ENCODE measurements at places on chromosomes 3 and 15.

DNA sequence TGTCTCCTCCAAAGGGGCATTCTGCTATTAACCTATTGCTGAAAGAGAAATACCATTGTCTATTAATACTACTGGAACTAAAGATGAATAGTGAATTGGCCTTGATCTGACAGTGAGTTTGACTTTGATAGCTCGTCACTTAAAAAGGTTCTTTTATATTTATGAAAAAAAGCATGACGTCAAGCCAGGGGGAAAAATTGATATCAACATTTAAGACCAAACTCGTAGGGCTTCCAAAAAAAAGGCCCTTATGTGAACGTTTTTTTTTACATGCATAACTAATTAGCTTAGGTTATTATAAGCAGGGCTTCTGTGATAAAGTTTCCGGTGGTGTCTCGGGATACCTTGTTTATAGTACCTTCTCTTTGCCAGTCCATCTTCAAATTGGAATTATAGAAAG lies 63.3 kb upstream of the SAMMSON start:
- DNase-seq = no peak

GRCh38 chr3:179398574-179399231 lies 51.2 kb downstream of the MFN1 start:
- DNase-seq = no peak

DNA sequence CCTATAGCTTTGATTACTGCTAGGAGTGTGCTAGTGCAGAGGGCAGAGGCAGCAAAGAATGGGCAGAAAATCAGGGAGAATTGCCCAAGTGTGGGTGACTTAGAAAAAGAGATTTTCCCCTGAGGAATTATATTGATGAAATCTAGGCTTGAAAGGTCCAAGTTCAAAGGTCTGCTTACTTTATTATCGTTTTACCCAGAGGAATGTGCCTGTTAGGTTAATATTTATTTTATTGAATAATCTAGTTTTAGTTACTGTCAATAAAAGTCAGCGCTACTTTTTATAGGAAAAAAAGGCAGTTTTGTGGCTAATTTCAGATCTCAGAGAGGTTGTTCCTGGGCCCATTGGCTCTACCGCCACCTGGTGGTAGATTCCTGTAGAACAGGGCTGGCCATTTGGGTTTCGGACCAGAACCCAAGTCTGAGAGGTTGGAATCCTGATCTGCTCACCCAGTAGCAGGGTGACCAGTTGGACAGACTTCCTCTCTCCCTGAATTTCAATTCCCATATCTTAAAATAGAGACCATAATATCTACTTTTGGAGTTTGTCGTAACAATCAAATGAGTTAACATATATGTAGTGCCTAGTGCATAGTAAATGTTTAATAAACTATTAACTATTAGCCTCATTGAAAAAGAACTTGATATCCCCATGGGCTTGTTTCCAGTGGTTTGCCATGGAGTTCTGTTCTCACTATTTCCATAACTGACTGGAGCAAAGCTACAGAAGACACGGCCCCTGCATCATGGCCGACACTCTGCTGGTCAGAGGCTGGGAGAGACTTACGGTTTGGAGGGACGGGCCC lies 62.7 kb upstream of the ZNF148 start:
- DNase-seq = peak; percentile 51

- DNase-seq = no peak
Measured at GRCh38 chr3:23668430-23668904, 137.3 kb upstream of the UBE2E1 start.

DNA sequence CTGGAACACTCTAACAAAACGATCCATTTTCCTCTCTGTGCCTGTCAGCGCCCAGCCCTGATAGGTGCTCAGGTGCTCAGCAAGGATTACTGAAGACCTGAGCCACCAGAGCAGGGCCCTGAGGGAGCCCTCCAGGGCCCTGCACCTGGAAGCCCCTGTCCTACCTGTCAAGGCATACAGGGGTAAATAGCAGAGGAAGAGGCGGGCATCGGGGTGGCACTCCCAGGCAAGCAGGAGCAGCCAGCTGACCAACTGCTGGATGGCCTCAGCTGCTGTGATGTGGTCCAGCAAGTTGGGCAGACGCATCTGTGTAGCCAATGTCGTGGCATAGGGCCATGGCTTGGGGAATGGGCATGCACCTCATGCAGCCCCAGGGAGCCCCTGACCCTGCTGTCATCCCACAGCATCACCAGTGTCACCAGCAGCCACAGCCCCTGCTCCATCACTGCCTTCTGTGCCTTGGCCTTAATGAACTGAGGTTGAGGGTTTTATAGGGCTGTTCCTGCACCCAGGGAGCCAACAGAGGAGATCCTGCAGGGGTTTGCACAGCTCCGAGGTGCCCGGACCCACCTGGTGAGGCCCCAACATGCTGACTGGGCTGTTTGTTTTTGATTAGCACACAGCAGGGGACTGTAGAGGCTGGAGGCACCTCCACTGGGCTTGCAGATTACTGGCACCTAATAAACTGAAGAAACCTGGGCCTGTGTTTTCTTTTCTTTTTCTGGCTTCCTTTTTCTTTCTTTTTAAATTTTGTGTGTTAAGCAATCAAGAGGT lies 7.9 kb upstream of the WDR6 start:
- DNase-seq = no peak

DNA sequence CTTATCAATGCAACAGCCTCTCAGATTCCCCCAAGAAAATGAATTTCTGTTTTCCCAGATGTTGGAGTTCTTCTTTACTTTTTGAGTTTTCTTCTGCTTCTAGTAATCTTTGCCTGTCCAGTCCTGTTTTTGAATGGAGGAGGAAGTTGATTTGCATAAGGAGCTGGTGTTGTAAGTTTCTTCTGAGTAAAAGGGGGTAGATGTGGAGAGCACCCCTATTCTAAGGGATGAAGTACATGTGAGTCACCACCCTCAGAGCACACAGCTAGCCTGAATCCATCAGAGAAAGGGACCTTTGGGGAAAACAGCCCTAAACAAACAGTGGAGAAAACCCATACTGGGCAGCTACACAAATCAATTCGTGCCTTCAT lies 34.5 kb downstream of the ACAA1 start:
- DNase-seq = no peak

DNA sequence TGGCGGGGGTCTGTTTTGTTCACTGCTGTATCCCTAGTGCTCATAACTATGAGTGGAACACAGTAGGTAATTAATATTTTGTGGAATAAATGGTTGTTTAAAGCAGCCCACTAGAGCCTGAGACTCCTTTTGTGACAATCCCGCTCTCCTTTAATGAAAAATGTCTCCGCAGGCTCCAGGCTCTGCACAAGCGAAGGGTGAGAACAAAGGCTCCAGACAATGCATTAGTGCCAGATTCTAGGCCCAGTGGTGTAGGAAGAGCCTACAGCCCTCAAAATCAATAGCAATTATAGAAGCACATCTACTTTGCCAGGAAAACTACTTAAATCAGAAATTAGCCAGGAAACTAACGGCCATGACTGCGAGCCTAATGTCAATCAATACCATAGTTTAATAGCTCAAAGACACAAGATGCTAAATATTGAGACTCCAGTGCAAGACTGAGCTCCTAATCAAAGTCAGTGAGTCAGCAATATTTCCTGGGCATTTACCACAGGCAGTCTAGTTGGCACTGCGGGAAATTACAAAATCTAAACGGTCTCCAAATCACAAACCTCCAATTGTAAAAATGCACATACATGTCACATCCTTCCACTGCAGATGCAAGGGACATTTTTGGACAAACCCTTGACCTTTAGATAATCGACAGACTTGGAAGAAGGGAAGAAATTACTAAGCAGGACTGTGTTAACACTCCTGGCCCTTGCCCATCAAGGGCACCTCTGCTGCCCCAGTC lies 2.3 kb downstream of the ANXA2 start:
- no peak for DNase-seq

DNA sequence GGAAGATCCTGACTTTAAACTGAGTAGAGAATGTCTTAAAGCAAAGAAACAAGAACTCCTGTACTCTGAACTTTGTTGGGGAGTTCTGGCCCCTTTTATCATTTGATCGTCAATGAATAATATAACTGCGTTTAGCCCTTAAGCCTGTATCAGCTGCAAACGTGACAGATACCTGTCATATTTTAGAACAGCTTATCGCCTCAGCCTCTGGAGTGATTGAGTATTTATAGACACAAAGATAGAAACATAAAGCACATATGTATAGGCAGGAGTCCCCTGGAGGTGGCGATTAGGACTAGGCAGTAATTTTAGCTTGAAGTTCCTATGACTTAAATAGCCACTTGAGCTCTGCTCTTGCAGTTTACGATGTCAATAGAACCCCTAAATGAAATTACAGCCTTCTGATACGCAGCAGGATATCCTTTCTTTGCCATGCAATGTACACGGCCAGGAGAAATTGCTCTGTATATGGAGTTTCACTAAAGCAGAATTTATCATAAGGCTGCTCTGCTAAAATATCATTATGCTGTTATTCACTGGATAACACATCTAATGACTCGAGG lies 321.8 kb downstream of the TIGIT start:
- DNase-seq = no peak

GRCh38 chr3:139772539-139773500 lies 95.0 kb upstream of the NMNAT3 start:
- DNase-seq = no peak

DNA sequence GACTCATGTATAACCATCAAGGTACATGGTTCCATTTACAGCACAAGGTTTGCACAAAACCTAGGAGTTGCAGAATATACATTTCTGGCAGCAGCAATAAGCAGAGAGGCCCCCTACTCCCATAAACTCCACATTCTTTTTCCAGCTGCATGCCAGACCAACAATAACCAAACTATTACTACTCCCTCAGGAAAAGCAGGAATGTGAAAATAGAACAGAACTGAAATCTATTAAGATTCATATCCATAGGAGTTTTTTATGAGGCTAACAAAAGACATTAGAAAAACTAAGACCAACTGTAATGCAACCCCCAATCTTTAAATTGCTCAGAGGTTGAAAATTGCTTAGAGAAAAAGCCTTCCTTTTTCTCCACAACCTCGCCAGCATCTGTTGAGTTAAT lies 27.6 kb upstream of the TOP2B start:
- DNase-seq = no peak

GRCh38 chr15:71301958-71302621 lies 186.8 kb downstream of the THSD4 start:
- DNase-seq = no peak

DNA sequence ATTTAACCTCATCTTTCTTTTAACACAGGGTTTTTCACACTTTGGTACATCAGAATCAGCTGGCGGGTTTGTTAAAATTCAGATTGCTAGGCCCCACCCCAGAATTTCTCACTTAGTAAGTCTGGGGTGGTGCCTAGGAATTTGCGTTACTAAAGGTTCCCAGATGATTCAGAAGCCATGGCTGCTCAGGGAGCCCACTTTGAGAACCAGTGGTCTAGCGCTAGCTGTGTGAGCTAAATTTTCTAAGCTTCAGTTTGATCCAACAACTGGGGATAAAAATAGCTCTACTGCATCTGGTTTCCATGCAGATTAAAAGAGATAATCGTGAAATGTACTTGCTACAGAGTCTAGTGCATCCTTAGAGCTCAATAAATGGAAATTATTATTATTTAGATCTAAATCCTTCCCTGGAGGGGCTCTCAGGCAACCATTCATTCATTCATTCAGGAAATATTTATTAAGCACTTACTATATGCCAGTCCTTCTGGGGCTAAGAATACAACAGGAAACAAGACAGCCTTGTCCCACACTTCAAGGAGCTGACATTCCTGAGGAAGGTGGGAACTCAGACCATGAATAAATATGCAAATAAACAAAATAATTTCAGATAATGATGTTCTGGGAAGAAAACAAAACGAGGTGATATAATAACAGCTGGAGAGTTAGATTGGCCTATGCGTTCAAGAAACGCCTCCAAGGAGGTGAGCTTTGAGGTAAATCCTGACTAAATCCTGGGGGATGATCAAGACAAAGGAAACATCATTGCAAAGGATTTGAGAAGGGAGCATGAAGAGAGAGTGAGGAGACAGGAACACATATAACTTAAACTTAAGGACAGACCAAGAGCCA lies 3.9 kb upstream of the CIDEC start:
- DNase-seq = no peak

GRCh38 chr3:178804606-178805005 lies 267.0 kb downstream of the ZMAT3 start:
- DNase-seq = no peak

- no peak for DNase-seq
Measured at GRCh38 chr15:70547846-70548487, 215.4 kb downstream of the UACA start.

DNA sequence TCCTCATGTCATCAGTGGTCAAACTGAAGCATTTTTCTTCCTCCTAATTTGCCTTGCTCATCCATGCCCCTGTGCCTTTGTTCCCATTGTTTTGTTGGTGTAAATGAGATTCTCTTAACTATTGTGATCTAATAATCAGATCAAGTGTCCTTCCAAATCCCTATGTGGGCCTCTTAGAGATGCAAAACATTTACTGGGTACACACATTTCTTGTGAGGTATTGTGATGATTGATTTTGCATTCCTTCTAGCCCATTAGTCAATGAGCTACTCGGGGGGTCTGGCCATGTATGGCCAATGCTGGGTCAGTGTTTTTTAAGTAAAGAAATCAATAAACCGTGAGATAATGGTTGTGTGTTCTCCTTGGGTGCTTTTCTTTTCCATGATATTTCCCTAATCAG lies 580.4 kb downstream of the VGLL3 start:
- no peak for DNase-seq

DNA sequence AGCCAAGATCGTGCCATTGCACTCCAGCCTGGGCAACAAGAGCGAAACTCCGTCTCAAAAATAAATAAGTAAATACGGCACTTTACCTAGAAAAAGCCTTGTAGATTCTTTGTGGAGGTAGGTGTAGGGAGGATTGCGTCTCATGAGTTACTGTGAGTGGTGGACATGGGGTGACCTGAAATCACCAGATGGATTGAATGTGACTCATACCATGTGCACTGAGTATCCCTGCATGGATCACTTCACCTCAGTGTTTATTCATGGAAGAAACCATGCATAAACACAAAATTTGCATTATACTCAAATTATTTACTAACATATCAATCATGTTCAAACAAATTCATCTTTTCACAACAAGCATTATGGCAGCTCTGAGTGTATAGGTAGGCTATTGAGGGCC lies 55.9 kb downstream of the MRPS25 start:
- no peak for DNase-seq

GRCh38 chr15:85044894-85045293 lies 63.2 kb downstream of the PDE8A start:
- no peak for DNase-seq

- DNase-seq = no peak
Measured at GRCh38 chr3:152706991-152707713, 127.8 kb upstream of the P2RY1 start.

- no peak for DNase-seq
Measured at GRCh38 chr3:162468791-162469190, 972.2 kb downstream of the OTOL1 start.

GRCh38 chr3:128447561-128448013 lies 19.1 kb downstream of the DNAJB8 start:
- DNase-seq = no peak

DNA sequence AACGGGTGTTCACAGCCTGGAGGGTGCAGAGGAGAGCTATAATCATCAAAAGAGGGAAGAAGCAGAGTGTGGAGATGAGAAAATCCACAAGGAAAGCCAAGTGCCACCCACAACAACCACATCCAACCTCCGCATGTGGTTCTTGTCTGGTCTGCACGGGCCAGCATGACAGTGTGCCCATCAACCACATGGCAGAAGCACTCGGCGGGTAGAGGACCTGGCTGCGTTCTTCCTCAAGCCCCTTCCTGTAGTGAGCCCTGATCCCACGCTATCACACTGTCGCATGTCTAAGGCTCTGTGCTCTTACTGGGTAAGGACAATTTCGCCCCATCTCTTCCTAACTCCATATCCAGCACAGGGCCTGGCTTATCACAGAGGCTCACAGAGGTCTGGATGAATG lies 41.9 kb downstream of the PTPN23 start:
- no peak for DNase-seq

- no peak for DNase-seq
Measured at GRCh38 chr3:42368861-42369260, 41.5 kb downstream of the LYZL4 start.

- no peak for DNase-seq
Measured at GRCh38 chr15:65580287-65580686, 30.6 kb downstream of the INTS14 start.

Data from stimulated activated CD4-positive, alpha-beta T cell treated with anti-CD3 and anti-CD28 coated beads, Interleukin-1b, Interleukin-23, amount 100 ng/mL, for 1 hour (primary cell).